Gastroesophageal sphincter (tissue), 4 donors: ENCODE measurements at places on chromosomes 6 and 20. TPM values are rescaled to one million over a fixed set of nuclear protein-coding genes. Genes with fewer than 3 reads are reported as not detected.

DNA sequence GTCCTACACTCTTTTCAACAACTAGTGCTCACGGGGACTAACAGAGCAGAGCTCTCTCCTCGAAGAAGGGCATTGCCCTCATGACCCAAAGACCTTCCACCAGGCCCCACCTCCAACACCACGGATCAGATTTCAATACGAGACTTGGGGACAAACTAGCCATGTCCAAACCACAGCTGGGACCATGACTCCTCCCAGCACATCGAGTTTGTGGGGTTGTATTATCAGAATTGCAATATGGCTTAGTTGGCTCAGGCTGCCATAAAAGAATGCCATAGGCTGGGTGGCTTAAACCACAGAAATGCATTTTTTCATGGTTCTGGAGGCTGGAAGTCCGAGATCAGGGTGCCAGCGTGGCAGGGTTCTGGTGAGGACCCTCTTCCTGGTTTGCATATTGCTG, 189.7 kb upstream of the PMEPA1 start:
- ATAC-seq, result no peak

Gene ARMH2
- total RNA-seq, result 0.54 TPM

Gene RWDD1
- 60.9 TPM for total RNA-seq

DNA sequence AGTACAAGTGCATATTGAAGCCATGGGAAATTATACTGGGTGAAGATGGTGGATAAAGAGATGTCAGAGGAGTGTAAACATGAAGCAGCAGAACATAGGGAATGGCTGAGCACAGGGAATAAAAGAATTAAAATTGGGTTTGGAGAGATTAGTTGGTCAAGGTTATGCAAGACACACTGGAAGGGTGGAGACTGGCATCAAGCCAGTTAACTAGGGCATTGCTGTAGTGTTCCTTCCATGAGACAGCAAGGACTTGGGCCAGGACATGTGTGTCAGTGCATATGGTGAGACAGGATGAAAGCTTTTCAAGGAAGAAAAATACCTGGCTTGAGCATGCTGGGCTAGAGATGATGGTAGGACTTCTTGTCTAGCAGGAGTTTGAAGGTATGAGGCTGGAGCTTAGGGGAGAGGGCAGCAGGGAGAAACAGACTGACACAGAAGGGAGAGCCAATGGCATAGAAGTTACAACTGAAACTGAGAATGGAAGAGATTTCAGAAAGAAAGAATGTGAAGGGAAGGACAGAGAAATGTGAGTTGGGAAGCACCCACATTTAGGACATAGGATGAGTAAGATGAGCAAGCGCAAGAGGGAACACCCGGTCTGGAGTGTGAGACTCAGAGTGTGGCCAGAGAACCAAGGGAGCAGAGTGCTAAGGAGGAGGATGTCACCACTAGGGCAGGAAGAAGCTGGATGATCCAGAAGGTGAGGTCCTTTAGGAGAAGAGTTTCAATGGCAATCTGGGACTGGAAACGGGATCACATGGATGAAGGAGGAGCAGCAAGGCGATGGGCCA, 14.5 kb upstream of the TMEM170B start:
- ATAC-seq, result peak; percentile 39

DNA sequence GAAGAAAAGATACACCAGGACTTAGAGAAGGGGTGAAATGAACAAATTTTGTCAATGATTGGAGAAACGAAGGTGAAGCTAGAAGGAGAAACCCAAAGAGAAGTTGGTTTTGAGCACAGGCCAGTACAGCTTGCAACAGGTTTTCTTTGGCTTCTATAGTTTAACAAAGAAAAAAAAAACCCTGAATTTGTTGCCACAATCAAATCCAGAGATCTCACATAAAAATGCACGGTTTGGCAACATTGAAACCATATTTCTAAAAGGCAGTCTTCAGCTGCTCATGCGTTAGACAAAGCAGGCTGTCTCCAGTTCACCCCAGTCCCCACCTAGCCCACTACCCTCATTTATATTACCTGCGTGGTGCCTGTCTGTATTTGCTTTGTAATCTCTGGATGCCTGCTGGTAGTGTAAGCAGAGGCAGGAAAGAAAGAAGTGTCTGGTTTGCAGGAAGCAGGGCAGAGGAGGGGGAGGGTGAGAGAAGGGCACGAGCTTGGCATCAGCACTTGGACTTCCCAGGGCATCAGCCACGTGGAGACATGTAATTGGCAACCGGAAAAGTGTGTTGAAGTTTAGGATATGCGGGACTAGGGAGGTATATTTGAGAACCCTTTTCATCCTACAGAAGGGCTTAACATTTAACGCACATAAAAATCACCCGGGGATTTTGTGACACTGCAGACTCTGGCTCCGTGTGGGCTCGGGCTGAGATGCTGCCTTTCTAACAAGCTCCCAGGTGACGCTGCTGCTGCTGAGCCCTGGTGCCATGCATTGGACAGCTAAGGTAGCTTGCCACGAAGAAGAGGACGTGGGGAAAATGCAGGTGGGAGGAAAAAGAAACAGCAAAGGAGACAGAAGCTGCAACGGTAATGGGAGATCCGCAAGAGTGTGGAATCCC, 14.4 kb downstream of the PFDN4 start:
- ATAC-seq, result no peak

DNA sequence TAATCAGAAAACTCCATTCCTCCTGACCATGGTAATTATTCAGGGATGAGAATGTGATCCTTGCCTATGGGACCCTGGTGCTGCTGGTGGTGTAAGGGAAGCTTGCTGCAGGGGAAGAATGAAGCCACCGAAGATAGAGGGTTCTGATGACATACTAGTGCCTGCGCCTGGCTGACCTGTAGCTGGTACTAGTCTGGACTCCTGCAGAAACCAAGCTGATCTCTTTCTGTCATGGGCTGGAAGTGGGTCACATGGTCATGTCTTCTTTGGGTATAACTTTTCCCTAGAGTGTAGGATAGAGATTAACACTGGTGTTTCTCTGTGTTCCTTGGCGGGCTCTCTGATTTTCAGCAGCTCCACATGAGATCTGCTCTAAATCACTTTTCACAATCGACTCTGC, 8.6 kb upstream of the SLC4A11 start:
- no peak for ATAC-seq

DNA sequence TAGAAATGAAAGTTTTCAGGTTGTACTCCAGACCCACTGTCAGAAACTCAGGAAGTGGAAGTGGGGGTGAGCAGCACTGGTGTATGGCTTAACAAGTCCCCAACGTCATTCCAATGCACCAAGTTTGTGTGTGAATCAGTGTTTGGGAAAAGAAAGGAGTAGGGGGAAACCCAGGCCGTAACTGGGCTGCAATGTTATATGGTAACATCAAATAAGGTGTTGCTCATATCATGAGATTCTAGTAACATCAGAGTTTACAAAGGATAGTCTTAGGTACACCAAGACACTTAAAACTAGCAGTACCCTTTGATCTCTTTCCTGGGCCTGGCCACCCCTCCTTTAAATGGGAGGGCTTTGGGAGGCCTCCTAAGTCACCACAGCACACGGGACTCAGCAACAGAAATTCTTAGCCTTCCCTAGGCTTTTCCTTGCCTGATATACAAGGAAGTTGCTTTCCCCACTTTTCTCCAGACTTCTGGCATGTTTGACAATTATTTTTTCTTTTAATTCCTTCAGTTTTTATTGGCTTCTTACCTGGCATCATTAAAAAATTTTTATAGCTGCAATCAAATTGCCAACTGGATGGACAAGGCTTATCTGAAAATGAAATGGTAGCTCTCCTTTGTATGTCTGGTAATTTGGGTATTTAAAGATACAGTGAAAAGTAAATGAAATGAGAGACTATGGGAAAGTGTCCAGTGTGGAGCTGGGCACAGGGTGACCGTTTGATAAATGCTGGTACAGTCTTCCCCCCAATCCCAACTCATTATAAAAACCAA, 15.1 kb downstream of the E2F3 start:
- no peak for ATAC-seq

GRCh38 chr6:137651591-137652335, 157.6 kb upstream of the OLIG3 start:
- no peak for ATAC-seq

GRCh38 chr20:62686869-62687830, 21.5 kb upstream of the NTSR1 start:
- ATAC-seq, result no peak

DNA sequence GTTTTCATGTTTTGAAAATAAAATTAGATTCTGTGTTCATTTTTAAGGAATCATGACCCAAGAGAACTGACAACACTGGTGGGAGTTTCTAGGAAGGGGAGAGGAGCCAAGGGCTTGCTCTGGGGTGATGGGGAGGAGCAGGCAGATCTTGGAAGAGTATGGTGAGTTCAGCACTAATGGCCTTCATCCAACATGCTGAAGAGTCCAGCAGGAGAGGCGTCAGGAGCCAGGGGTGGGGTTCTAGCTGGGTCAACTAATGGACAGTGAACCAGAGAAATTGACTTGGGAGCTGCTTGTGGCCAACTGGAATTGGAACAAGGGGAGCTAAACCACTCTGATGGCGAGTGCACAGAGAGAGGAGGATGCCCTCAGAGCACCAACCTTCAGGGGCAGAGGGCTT, 107.1 kb downstream of the MRPL14 start:
- ATAC-seq, result peak; percentile 77

Gene OXT
- total RNA-seq, result not detected

Gene OVOL2
- not detected for total RNA-seq

DNA sequence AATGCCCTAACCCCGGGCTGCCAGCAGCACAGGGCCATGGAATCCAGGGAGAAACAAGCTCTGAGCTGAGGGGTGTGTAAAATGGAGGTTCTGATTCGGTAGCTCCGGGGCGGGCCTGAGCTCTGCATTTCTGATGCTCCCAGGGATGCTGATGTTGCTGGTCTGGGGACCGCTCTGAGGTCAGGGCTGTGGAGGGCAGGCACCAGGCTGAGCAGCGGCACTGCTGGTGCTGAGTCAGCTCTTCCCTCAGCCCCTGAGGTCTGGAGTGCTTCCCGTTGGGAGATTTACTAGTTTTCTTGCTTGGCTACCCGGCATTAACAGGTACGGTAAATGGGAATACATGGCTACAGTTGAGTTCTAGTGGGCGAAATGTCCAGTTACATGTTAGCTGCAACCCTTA, 18.6 kb upstream of the CST3 start:
- peak; percentile 22 for ATAC-seq

- no peak for ATAC-seq
These were observed 204.8 kb downstream of the TPBG start for GRCh38 chr6:82568290-82568993.

Gene PHF10
- 80.3 TPM for total RNA-seq

Gene SOX4
- 3.3 TPM for total RNA-seq

DNA sequence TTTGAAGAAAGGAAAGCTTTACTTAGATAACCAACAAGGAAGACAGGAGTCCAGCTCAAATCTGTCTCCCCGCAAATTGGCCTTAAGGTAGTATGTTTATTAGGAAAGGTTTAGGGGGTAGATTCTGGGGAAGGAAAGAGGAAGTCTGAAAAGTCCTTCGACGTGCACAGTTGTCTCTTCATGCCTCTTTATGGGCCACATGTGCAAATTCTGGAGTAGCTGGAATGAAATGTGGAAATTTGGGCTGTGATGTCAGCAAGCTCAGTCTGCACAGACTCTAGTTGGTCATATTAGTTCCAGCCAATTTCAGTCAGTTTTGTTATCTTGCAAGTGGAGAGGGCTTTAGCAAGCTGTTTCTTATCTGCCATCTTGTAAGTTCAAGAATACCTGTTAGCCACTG, 50.1 kb downstream of the NUP153 start:
- no peak for ATAC-seq

DNA sequence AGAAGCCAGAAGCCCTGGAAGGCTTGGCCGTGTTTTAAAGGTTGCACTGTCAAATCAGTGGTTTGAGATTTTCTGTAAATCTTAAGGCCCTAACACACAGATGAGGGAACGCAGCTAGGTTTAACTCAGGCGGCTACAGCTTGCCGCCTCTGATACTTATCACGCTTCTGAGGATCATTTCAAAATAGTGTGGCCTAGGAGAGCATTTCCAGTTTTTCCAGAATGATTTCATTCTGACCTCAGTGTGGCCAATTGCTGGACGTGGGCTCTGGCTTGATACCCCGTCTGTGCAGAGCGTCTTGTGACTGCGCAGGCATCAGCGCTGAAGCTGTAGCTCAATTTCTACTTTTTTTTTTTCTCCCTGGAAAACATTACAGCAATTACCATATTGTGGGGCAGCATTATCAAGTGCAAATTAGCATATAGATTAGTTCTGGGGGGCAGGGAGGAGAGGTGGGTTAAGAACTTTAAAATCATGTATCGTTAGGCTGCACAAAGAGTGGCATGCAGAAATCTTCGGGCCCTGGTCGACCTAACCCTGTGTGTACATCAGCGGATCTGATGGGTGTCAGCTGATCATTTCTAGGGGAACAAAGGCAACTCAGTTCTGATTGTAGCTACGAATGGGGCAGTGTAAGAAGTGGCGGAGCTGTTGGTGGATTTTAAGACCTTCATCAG, 105.0 kb upstream of the EEF1E1 start:
- no peak for ATAC-seq

GRCh38 chr6:41077536-41077935, 4.8 kb downstream of the NFYA start:
- no peak for ATAC-seq

Gene PRDM13
- not detected for total RNA-seq

DNA sequence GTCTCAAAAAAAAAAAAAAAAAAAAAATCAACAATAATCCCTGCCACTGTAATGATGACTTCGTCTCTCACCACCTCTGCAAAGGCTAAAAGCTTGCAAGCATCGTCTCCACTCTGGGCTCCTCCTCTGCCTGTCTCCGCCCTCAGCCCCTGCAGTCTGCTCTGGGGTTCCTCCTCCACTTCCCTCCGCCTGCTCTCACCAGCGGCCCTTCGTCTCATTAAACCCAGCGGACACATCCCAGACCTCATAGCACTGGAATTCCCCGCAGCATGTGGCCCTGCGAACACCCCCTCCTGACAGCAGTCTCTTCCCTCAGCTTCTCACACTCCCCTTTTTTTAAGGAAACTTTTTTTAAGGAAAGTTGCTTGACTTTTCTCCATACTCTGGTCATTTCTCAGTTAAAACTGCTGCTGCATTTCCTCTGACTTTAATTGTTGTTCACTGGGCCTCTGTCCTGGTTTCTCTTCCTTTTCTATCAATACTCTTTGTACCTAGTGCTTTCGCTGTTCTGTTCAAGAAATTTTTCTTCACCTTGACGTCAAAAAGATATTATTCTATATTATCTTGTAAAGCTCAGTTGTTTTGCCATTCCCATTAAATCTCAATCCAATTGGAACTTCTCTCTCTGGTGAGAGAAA, 70.9 kb upstream of the PLEKHG1 start:
- ATAC-seq, result peak; percentile 46

Gene STMND1
- not detected for total RNA-seq

- ATAC-seq, result no peak
These were observed 1.3 kb upstream of the CDYL start for GRCh38 chr6:4774715-4775493.

GRCh38 chr6:106750946-106751345, 121.6 kb downstream of the QRSL1 start:
- no peak for ATAC-seq

DNA sequence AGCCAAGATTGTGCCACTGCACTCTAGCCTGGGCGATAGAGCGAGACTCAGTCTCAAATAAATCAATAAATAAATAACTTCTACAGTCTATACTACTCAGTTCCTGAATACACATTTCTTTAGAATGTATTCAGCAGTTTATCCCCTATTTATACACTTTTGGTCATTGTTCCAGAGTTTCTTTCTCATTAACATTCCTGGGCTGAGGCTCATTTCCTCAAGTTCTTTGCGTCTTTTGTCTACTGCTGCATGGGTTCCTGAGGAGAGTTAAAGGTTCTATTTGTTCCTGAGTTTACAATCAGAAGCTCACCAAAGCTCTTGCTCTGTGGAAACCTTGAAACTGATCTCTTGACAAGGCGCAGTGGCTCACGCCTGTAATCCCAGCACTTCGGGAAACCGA, 37.7 kb upstream of the SASH1 start:
- no peak for ATAC-seq

Gene ACTR5
- total RNA-seq, result 7.9 TPM
